ENCODE measurements at places on chromosomes 7 and 10. TPM values are rescaled to one million over a fixed set of nuclear protein-coding genes. Genes with fewer than 3 reads are reported as not detected.

Gene SEMA3E
- polyA plus RNA-seq, result 3.6 TPM

Gene INMT
- 6.5 TPM for polyA plus RNA-seq

Gene RNF133
- not detected for polyA plus RNA-seq

Gene TSPAN13
- polyA plus RNA-seq, result 88.2 TPM

Gene PDE1C
- polyA plus RNA-seq, result 3.3 TPM

Gene UNCX
- polyA plus RNA-seq, result not detected

Gene C10orf105
- polyA plus RNA-seq, result 0.20 TPM

Gene WDR86
- polyA plus RNA-seq, result 3.2 TPM

Gene GIMAP2
- polyA plus RNA-seq, result 5.1 TPM

Gene HTR5A
- polyA plus RNA-seq, result not detected

Gene ZNF722
- not detected for polyA plus RNA-seq

Gene PDK4
- polyA plus RNA-seq, result 16.4 TPM

Gene MACC1
- polyA plus RNA-seq, result 0.09 TPM

Gene PLEKHS1
- polyA plus RNA-seq, result not detected

Gene DNTT
- not detected for polyA plus RNA-seq

Gene VSTM2A
- not detected for polyA plus RNA-seq

- no peak for DNase-seq
Observed at GRCh38 chr10:128693493-128694131, 567.4 kb upstream of the MKI67 start.

- no peak for DNase-seq
Observed at GRCh38 chr10:116606061-116606483, 14.7 kb upstream of the PNLIPRP2 start.

- no peak for DNase-seq
Observed at GRCh38 chr10:88039496-88040200, 176.2 kb downstream of the PTEN start.

DNA sequence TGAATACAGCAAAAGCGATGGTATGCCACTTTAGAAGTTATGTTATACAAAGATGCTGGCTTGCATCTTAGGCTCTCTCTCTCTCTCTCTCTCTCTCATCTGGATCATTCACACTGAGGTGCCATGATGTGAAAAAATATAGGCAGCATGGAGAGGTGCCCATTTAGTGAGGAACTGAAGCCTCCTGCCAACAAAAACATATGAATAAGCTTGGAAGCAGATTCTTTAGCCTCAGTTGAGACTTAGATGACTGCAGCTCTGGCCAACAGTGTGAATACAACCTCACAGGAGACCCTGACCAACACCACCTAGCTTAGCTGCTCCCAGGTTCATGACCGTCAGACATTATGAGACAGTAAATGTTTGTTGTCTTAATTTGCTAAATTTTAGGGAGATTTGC, 560.1 kb upstream of the LRRTM3 start:
- no peak for DNase-seq

DNA sequence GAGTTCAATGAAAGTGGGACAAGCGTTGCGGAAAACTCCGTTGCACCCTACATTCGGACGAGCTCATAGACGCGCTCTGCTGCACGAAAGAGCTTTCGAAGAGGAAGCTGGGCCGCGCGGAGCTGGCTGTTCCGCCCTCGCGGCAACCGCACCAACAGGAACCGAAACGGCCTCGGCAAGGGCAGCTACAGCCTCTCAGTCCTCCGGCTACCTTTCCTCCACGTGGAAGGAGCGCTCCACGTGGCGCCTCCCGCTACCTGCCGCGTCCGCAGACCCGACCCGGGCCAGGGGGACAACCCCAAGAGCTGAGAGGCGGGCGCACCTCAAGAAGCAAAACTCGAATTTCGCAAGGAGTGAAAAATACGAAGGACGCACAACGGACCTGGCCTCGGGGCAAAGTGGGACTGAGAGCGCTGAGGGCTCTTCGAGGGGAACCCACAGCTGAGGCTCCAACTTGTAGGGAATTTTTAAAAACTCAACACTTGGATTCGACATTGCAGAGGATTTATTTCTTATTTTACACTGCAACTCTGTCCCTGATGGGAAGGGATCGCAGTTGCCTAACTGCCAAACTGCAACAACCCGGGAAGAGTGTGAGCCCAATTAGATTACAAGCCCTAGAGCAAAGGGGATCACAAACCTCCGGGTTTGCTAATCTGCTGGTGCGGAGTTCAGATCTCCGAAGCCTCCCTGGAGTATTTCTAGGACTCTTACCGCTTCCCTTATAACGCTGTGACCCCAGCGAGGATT, 1.4 kb downstream of the HPSE2 start:
- DNase-seq, result peak; percentile 27

GRCh38 chr10:78798976-78799730, 269.6 kb upstream of the ZMIZ1 start:
- no peak for DNase-seq

GRCh38 chr10:110226543-110226925, 19.1 kb downstream of the MXI1 start:
- DNase-seq, result peak; percentile 96

DNA sequence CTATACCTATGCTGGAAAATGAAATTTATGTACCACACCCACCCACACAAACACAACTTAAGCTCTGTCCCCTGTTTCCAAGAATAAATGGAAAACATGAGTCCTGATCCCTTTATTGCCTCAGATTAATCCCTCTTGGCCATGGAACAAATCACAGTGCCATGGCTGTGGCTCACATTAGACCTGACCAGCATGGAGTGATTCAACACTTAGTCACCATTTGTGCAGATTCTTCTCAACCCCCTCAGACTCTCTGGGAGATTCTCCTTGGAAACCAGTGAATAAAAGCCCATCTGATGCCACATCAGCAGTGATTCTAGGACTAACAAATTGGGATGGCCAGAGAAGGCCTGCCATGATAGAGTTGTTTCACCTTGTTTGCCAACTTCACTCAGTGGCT, 204.4 kb upstream of the TMEM72 start:
- peak; percentile 93 for DNase-seq

GRCh38 chr10:1043532-1043995, 5.4 kb downstream of the IDI1 start:
- no peak for DNase-seq

DNA sequence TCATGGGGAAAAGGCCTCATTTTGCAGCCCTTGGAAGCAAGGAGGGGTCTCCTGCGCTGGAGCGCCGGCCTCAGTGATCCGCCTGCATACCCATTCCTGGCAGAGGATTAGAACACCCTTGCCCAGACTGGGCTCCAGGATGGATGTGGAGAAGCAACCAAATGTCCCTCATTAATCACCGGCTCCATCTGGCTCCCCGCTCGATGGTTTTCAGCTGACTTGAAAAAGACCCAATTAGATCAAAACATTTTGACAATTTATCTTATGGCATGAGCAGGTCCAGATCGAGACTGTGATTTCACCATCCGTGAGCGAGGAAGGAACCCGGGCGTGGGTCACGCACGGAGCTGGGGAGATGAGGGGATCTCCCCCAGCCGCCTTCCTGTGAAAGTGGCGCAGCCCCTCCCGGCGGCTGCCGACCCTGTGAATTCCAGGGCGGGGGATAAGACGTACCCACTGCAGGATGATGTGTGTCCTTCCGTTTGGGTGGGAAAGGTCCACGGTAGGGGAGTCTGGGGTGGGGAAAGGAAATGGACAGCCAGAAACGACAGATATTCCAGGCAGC, 141.6 kb downstream of the EMX2 start:
- no peak for DNase-seq

- DNase-seq, result no peak
Observed at GRCh38 chr7:152122540-152122939, 97.1 kb downstream of the GALNT11 start.

- DNase-seq, result no peak
Observed at GRCh38 chr7:33310546-33310945, 181.2 kb downstream of the BBS9 start.

DNA sequence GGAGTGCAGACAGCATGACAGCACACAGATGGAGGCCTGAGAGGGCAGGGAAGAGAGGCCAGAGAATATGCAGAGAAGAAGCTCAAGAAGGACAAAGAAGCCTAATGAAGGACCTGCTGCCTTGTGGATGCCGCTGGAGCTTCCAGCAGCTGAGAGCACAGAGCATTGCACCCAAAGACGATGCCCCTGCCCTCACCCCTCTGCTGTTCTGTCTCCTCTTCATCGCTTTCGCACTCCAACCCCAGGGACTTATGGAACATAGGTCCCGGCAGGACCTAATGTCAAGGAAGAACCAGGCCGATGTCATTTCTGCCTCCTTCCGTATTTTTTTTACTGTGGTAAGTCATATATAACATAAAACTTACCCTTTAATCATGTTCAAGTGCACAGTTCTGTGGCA, 12.3 kb upstream of the INSIG1 start:
- DNase-seq, result no peak

- DNase-seq, result no peak
Observed at GRCh38 chr7:44288811-44289340, 36.5 kb downstream of the CAMK2B start.

DNA sequence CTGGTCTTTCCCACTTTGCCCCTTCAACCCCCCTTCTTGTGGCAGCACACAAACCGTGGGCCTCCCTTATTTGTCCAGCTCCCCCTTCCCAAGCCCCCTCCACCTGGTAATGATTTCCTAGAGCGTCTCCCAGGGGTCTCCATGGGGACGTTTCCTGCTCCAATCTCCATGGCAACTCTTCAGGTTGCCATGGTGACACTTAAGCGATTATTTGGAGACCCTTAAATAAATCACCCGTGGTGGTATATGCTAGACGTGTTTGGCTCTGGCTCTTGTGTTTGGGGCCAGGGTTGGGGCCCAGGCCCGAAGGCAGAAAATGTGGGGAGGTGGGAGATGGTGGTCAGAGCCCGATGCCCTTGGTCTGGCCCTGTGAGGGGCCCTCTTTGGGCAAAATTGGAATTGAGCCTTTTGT, 41.1 kb upstream of the DLG5 start:
- DNase-seq, result peak; percentile 80

DNA sequence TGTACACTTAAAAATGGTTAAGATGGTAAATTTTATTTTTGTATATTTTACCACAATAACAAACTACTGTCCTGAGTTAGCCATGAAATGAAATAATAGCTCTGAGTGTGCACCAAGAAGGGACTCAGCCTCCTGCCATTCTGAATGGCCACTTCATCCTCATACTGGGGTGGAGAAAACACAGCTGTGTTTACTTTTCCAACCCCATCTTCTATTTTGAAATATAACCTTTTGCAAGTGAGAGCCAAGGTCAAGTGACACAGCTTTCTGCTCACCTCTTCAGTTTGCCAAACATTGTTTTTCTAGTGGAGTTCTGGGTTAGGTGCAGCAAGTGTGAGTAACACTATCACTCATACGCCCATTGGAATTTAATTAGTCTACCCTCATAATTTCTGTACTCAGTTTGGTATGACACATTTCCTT, 107.4 kb upstream of the GLCCI1 start:
- DNase-seq, result no peak

DNA sequence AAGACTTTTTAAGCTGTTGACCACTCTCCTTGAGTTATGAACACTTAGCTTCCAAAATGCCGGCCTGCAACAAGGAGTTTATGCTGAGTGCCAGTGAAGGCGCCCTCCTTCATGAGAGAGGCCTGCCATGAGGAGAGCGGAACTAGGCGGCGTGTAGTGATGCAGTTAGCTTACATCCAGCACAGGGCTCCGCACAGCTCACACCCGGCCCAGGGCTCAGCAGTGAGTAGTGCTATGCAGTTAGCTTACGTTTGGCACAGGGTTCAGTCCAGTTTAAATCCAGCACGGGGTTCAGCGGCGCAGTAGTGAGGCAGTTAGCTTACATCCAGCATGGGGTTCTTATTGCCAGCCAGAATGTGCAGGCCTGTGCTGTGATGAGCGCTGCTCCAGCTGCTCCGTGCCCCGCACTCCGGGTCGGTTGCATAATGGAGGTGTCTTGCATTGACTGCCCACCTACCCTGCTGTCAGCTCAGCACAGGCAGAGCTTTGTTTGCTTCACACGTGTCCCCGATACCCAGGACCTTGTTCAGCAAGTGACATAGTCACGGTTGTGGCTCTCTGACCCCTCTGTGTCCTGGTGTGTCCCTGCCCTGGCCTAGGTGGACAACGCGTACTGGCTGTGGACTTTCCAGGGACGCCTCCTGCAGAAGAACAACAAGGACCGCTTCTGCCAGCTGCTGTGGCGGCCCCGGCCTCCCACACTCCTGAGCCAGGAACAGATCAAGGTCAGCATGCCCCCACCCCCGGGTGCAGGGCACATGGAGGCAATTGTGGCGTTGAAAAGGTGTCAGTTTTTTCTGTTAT, 21.9 kb downstream of the EIF3B start:
- no peak for DNase-seq

DNA sequence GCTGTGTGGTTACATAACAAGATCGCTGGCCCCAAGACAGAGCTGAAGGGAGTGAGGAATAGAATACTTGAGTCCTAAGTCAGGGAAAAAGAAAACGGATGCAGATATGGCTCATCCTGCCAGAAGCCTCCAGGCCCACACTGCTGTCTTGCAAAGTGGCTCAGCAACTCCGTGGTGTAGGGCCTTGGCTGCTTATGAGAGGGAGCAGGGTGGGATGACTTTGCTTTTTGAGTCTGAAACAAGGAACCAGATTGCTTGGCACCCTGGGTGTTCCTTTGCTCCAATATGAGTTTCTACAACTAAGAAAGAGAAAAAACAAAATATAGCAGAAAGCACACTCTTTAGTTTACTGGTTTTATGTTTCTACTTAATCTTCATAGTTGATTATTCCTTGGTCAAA, 193.8 kb upstream of the WDR11 start:
- no peak for DNase-seq

DNA sequence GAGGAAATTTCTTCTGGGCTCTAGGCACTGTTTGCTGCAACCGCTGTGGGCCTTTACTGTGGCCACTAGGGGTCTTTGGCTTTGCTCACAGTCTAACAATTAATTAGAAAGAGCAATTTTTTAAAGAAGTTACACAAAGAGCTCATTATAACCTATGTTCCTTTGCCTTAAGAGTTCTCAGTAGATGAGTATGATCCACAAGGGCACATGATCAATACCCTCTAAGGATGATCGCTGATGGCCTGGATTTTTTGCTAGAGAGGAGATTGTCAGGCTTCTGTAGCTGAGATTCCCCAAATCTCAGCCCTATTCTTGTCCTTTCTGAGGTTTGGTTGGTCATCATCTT, 80.8 kb upstream of the RHOBTB1 start:
- DNase-seq, result no peak

GRCh38 chr10:26779176-26779860, 81.4 kb downstream of the ABI1 start:
- no peak for DNase-seq

GRCh38 chr10:55369670-55370420, 568.8 kb upstream of the PCDH15 start:
- no peak for DNase-seq

GRCh38 chr10:71718165-71718698, 1.3 kb downstream of the C10orf105 start:
- DNase-seq, result no peak

- no peak for DNase-seq
Observed at GRCh38 chr7:47968847-47969774, 10.3 kb downstream of the HUS1 start.

DNA sequence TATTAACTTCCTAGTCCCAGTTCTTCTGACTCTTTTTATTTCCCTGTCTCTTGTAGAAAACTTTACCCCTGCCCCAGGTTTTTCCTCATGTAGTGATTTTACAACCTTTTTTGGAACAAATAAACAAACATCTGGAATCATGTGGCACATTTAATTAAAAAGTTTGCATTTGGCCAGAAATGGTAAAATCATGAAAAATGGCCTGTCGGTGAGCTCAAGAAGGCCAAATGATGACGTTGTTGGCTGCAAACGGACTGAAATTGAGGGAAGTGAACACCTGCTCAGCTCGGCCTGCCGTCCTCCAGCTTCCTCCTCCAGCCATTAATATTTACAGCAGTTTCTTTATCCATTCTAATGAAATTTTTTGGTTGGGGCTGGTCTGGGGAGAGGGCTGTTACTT, 902.8 kb downstream of the LRMDA start:
- peak; percentile 88 for DNase-seq
